ENCODE measurements at places on chromosomes 7 and 10. TPM values are rescaled to one million over a fixed set of nuclear protein-coding genes. Genes with fewer than 3 reads are reported as not detected.

GRCh38 chr10:63522277-63522687, 1.1 kb downstream of the REEP3 start:
- no peak for ATAC-seq

DNA sequence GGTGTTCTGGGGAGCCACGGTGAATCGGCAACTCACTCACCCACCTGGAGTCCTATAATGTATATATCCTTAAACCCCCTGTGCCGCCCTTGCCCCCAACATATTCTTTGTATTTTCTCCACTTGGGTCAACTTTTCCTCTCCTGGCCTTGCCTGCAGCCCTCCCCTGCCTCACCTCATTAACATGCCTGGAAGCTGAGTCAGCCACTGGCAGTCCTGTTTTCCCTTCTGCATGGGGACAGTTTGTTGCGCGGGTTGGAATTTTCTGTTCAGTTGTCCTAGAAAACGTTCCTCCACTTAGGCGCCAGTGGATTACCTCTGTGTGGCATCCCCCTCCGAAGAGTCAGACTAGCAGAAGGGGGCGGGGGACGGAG, 97.4 kb downstream of the C10orf105 start:
- ATAC-seq, result peak; percentile 48

The FGL2 gene
- 452 TPM for total RNA-seq

The CD36 gene
- 284 TPM for total RNA-seq

The MYH16 gene
- total RNA-seq, result not detected

DNA sequence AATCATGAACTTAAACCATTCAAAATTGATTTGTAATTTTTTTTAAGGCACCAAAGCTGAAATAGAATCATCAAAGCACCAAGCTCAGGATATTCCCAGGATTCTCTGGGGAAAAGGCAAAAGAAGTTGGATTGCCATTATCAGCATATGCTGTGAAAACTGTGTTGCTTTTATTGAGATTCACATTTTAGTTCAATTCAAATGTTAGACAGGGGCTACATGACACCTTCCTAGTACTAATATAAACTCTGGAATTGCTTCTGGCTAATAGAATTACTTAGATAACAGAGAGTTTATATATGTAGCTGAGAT, 4.3 kb upstream of the NDST2 start:
- ATAC-seq, result no peak

DNA sequence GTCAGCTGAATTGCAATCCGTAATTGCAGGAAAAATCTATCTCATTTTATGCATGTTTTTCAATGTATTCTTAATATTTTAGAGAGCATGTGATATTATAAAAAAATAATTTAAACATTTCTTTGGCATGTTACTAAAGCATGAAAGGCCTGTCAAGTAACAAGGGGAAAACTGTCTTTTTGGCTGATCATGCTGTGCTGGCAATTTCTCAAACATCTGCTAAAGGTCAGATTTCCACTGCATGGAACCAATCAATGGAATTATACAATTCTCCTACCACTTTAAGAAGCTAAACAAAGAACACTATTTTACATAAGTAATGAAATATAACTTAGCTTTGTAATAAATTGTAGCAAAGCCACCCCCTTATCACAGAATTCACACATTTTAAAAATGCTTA, 49.4 kb downstream of the JMJD1C start:
- ATAC-seq, result no peak

The VAX1 gene
- total RNA-seq, result not detected

All from gastroesophageal sphincter (tissue), 4 donors.